ENCODE measurements at places on chromosomes 12 and 14.

DNA sequence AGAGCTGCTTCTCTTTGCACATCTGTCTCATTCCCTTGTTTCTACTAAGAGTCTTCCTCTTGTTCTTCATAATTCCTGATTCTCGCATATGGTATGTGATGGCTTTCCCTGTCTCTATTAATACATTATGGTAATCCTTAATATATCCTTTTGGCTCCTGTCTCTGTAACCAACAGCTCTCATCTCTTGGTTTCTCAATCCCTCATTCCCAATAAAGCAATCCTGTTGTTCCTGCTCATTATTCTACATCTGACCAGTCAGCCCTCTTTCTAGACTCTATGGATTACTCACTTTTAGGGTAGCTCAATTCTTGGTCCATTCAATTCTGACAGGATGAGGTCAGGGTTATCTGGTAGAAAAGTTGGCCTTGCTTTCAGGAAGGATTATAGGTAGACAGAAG, 349.9 kb downstream of the LRIG3 start:
- no peak for DNase-seq

- no peak for DNase-seq
These were observed 27.7 kb downstream of the DUSP16 start for GRCh38 chr12:12534975-12535374.

DNA sequence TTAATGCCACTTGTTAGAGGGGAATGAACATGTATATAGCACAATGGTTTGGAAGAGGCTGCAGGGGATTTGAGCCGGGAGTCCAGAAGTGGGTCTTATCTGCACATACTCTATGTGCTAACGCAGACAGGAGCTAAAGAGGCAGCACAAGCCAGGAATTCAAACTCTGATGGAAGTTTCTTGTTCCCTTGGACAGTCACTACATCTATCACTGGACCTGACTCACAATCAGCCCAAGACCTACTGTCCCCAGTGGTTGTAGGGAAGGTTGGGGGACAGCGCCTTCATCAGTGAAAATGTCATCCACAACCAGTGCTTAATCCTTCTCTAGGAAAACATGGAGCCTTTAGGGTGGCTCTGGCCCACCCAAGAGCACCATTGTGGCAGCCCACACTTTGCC, 107.8 kb downstream of the GCH1 start:
- no peak for DNase-seq

GRCh38 chr14:55048900-55049436, 2.5 kb upstream of the MAPK1IP1L start:
- no peak for DNase-seq

- DNase-seq = no peak
These were observed 13.3 kb downstream of the SLC15A4 start for GRCh38 chr12:128810182-128811127.

GRCh38 chr14:104687601-104688504, 1.6 kb upstream of the INF2 start:
- DNase-seq = no peak

- peak; percentile 10 for DNase-seq
These were observed 3.2 kb upstream of the MIA2 start for GRCh38 chr14:39230416-39231035.

GRCh38 chr12:7937833-7938506, 2.0 kb upstream of the SLC2A3 start:
- no peak for DNase-seq

GRCh38 chr14:65421201-65421981, 8.9 kb downstream of the FUT8 start:
- no peak for DNase-seq

DNA sequence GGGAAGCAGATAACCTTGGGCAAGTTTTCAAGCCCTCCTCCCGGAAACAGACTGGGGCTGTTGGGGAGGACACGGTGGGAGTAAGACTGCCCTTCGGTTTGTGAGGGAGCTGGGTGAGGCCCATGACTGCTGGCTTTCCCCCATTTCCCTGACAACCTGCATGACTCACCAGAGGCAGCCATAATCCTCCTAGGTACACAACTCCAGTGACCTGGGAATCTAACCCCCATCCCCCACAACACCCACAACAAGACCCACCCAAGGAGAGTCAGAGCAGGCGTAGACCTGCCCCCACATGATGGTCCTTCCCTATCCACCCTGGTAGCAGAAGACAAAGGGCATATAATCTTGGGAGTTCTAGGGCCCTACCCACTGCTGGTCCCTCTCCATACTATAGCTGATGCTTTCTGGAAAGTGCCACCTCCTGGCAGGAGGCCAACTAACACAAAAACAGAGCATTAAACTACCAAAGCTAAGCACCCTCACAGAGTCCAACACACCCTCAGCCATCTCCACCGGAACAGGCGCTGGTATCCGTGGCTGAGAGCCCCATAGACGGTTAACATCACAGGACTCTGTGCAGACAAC, 14.8 kb downstream of the DDX24 start:
- DNase-seq = no peak

DNA sequence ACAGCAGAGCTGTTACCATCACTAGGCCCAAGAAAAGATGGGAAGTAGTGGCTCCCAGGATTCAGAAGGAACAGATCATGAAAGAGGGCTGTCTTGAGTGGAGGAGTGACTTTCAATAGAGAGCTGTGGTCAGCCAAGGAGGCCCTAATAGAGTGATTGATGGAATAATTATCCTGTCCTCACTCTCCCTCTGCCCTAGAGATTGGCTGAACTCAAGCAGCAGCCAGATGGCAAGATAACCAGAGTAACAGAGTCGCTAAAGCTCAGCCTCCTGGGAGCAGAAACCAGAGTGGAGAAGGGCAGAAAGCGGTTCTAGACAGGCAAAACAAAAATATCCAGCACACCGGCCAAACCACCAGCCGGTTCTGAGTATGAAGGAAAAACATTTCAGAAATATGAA, 23.1 kb downstream of the GMFB start:
- DNase-seq = peak; percentile 98

DNA sequence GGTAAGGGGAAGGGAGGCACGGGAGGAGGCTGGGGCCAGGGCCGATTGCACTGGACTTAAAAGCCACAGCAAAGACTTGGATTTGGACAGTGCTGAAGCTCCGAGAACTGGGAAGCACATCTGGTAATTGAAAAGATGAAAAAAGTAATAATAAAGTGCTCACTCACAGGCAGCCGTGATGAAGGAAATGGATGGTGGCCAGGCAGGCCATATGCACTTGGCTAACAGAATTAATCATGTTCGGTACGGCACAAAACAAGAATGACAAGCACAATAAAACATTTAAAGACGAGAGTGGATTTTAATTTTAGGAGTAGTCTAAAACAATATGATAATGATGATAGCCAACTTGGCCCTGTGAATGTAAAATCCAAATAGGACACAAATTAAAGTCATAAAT, 154.3 kb downstream of the VRK1 start:
- DNase-seq = no peak

- no peak for DNase-seq
These were observed 2.7 kb upstream of the SMIM41 start for GRCh38 chr12:52076811-52077210.

- DNase-seq = peak; percentile 84
These were observed 56.4 kb upstream of the PIWIL1 start for GRCh38 chr12:130281153-130281799.

DNA sequence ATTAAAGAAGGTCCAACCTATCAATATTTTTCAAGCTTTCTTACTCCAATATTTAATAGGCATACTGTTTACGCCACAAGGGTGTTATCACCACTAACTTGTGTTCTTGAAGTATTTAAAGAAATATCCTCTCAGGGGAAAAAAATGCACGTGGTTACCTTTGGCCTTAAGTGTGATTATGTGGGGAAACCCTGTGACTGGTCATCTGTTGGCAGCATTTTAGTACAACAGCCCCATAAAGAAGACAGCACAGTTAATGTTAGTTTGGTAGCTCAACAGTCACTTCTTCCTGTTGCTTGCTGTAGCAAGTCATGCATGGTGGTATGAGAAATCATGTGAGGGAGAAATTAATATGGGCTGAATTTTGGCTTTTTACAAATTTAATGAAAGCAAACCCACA, 1021.5 kb upstream of the TMEM132C start:
- DNase-seq = no peak

DNA sequence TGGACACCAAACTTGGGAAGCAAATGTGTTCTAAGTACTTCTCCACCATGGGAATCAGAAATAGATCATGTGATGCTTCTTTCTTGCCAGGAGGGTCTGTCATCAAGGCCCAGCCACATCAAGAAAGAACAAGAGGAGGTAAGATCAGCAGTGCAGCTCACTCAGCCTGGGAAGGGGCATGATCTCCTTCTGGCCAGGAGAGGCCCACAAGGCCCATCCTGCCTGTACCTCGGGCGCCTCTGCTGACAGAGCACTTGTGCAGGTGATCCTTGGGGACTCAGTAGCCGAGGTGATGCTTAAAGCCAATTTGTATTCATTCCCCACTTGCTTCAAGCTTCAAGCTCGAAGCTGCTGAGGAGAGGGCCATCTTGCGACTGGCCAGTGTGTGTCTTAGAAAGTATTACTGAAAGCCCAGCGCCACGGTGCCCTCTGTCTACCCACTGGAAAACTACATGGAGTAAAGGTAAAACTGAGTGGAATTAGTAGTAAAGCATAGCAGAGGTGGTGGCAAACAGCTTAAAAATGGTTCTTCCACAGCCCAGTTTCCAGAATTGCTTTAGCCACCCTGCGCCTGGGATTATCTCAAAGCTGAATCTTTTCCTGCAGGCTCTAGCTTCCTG, 26.2 kb downstream of the RTRAF start:
- peak; percentile 56 for DNase-seq

DNA sequence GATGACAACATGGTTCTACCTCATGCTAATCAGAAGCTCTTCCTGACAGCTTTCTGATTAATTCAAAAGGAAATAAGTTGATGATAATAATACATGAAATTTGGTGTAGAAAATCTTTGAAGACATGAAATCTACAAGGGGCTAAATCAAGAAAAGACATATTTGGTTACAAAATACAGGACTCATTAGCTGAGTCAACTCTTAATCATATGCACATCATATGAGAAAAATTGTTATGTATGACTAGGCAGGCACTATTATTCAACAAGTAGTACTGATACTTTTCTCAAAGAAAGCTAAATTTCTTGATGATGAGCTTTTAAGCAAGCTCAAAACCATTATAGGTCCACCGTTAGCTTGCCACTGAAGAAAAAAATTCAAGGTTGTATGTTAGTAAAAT, 7.1 kb downstream of the ABCC9 start:
- no peak for DNase-seq

- DNase-seq = no peak
These were observed 4.0 kb upstream of the OR6C65 start for GRCh38 chr12:55396326-55396725.

DNA sequence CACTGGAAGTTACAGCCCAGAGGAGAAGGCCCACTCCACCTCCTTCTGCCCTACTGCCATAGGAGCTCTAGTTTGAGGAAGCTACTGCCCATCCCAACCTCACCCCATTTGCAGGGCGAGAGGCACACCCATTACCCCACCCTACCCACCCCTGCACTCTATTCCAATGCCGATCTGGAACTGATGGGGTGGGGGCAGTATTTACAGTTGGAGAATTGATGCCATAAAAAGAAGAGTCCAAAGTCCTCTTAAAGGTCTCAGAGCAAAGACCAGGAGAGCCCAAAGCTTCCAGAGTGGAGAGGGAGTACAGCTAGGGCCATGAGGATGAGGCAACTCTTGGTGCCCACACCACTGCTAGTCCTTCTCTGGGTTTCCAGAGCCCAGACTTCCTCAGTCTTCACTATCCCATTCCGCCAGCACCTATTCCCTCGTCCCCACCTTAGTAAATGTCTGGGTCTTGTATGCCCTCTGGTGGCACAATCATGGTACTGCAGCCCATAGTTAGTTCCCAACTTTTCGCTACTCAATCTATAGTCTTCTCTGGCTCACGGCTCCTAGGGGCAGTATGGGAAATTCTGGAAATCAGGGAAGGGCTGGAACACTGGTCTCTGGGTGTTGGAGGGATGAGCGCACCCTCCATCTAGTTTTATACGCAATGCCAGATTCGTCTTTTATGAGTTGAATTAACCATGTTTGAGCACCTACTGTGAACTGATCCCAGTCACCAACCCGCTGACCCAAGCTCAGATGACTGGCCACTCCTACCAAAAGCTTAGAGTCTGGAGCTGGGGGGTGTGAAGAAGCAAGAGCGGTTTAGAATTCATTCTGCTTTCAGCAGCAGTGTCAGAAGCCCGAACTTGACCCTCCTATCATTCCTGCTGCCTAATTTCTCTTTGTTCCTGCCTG, 6.9 kb upstream of the ADCY6 start:
- peak; percentile 73 for DNase-seq

DNA sequence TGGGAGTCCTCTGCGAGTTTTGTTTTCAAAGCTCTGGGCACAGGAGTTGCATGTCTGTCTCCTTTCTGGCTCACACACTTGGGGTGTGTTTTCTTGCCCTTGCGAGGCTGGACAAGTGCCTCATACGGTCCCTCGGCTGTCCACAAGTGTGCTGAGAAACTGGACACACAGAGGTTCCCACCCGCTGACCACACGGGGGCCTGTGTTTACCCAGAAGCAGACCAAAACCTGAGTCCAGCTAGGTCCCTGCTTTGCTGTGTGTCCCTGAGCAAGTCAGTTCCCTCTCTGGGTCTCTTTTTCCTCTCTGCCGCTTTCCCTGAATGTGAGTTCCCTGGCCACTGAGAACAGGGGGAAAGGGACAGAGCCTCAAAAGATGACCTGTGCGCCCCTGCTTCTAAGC, 678 bp upstream of the OAS2 start:
- DNase-seq = no peak

DNA sequence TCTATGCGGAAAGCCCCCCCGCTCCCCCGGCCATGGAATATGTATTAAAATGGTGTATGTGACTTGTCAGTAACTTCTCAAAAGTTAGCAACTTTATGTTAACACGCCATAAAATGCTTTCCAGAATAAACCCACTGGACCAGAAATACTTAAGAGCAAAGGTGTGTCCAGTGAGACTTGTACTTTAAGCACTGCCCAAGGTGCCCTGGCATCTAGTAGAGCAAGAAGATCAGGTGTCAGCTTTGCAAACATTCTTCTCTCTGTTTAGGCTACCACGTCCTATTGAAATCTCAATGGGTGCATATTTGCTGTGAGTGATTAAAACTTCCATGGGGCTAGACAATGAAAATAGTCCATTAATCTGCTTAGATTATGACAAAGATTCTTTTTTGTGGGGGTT, 201.2 kb downstream of the ESR2 start:
- DNase-seq = no peak

DNA sequence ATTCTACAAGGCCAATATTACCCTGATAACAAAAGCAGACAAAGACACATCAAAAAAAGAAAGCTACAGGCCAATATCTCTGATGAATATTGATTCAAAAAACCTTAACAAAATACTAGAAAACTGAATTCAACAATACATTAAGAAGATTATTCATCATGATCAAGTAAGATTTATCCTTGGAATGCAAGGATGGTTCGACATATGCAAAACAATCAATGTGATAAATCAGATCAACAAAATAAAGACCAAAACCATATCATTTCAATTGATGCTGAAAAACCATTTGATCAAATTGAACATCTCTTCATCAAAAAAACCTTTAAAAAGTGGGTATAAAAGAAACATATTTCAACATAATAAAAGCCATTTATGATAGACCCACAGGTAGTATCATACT, 117.3 kb downstream of the CPNE8 start:
- no peak for DNase-seq

- peak; percentile 94 for DNase-seq
These were observed 58.2 kb upstream of the BEGAIN start for GRCh38 chr14:100645196-100645981.

Measured in NCI-H524 (cell line).